Occipital lobe (tissue), 3 donors: ENCODE measurements at places on chromosomes 16 and 17.

- DNase-seq = no peak
Observed at GRCh38 chr17:54405826-54406225, 494.8 kb upstream of the TOM1L1 start.

DNA sequence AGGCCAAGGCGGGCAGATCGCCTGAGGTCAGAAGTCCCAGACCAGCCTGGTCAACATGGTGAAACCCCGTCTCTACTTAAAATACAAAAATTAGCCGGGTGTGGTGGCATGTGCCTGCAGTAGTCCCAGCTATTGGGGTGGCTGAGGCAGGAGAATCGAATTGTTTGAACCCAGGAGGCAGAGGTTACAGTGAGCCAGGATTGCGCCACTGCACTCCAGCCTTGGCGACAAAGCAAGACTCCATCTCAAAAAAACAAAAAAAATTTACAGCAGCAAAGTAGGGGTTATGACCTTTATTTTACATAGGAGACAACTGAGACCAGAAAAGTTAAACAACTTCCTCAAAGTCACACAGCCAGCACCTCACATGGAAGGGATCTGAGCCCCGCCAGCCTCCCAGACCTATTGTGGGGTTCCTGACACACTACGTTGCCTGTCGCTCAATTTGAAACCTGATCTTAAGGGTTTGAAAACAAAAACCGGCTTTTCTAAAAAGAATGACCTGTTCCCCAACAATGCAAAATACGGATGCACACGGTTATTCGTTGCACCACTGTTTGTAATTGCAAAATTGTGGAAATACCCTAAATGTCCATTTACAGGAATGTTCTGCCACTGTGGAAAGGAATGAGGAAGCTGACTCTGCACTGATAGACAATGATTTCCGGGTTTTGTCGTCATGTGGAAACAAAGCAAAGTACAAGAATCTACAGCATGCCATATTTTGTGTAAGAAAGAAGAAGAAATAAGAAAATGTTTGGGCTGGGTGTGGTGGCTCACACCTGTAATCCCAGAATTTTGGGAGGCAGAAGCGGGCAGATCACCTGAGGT lies 77.2 kb downstream of the CNGB1 start:
- DNase-seq = no peak

DNA sequence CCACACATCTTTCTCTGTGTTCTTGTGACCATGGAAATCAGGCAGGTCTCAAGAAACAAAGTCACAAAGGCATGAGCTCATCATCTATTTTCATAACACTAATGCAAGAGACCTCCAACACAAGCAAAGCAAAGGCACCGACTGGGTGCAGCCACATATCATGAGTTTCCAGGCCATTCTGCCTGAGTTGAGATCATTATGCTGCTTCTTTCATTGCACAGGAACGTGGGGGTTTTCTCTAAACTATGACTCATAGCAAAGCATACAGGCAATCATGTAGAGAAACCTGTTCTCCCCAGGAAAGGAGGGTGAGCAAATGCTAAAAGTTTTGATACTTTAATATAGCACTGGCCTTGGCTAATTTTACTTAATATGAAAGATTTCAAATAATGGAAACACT lies 60.7 kb downstream of the GRIN2A start:
- DNase-seq = no peak

- no peak for DNase-seq
Observed at GRCh38 chr17:66268247-66268927, 34.0 kb upstream of the PRKCA start.

DNA sequence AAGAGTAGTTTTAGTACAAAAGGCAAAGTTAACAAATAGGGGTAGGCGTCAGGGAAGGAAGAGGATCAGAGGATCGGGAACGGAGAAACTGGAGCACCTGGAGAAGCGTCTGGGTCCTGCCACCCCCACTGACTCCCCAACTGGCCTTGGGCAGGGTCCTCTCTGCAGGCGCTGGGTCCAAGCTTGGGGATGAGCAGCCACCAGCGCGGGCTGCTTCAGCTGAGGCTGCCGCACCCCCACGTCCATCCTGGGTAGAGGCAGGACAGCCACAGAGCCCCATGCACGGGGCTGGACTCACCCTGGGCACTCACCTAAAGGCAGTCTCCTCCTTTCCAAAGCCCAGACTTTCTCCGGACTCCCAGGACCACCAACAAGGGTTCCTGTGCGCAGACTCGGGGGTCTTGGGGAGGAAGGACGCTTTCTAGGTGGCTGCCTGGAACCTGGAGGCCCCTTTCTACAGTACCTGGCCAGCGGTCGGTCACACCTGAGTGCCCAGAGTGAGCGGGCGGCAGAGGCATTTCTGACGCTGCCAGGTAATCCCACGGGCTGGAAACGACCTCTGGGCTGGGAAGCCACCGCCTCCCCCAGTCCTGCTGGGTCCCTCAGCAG lies 1.1 kb downstream of the HS3ST6 start:
- no peak for DNase-seq

DNA sequence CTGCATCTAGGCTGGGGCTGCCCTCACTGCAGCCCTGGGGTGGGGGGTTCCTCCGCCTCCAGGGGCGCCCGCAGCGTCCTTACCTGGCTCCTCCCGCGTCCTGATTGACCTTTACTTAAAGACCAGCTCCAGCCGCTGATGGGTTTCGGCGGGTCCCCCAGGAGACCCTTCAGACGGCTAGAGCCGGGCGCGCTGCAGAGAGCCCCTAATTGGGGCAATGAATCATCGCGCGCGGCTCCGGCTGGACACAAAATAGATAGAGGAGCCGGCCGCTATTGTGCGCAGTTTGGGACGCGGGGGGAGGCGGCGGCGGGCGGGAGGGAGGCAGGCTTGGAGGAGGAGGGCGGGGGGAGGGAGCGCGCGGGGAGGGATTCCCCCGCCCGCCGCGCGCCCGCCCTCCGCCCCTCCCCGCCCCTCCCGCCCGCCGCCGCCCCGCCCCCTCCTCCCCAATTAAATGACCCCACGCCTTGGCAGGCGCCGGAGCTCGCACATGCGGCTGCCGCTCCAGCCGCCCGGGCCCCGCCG lies 56.5 kb upstream of the CIBAR2 start:
- DNase-seq = no peak

DNA sequence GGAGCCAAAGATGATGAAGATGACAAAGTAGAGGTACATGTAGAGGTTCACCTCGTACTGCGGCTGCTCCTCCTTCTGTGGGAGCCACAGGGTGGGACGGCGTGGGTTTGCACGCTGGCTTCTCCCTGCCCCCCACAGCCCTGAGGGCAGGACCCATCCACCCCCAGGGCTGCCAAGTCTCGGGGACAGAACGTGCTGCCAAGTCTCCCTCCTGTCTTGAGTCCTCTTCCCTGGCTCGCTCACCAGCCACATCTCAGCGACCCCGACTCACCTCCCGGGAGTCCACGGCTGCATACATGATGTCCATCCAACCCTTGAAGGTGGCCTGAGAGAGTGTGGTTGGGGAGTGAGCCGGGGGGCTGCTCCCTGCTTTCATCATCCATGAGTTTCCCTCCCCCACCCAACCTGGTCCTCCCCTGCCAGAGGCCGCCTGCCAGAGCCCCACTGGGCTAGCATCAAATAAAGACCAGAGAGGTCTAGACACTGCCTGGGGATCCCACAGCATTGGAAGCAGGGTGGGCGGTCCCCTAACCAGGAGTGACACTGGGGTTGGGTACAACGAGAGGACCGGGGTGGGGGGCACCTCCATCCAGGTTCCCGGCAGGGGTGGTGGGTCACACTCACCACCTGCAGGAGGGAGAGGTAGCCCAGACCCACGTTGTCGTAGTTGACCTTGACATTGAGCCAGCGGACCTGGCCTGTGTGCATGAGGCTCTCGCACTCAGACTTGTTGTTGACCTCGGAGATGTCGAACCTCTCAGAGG lies 12.8 kb upstream of the CD79B start:
- no peak for DNase-seq

- DNase-seq = no peak
Observed at GRCh38 chr17:64653325-64653984, 8.7 kb downstream of the SMURF2 start.

DNA sequence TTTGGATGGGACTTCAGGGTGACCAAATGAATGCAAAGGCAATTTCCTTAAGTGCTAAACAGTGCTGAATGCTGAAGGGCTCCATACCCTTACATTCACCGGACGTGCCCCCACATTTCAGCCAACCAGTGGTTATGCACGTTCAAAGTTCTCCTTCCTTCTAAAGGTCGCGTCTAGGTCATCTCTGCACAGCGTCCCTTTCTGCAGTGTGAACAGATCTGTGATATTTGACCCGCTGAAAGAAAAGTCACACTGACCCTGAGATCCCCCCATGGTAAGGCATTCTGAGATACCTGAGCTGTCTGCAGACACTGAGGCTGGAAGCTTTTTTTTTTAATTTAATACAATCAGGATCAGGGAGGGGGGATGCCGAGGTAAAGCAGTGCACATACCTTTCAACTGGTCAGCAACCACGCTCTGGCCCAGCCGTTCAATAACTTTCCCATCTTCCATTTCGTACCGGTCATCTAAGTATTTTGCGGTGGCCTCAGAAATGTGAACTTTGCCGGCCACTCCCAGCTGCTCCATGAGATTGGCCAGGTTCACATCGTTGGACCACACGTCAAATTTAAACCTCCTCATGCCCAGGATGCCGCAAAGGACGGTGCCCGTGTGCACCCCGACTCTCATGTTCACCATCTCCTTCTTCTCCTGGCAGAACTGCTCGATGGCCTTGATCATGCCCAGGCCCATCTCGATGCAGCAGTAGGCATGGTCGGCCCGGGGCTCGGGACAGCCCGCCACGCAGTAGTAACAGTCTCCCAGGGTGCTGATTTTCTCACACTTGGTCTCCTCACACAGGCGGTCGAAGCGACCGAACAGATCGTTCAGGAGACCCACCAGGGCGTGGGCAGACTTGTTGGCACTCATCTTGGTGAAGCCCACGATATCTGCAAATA lies 2.6 kb downstream of the ADCY9 start:
- DNase-seq = no peak

DNA sequence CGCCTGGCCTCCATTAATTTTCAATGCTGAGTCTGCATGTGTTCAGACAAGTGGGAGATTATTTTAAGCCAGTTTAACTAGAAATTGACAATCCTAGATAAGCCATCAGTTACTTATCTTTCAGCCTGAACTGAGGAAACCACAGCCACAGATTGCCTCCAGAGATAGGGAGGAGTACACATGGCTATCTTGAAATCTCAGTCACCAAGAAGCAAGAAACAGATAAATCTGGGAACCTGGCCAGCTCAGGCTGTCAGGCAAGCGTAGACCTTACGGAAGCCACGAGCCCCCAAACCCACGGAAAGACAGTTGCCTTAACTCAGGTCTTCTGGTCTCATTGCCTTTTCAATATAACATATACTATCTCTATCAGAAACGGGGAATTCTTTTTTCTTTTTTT lies 2.0 kb upstream of the GLG1 start:
- no peak for DNase-seq

DNA sequence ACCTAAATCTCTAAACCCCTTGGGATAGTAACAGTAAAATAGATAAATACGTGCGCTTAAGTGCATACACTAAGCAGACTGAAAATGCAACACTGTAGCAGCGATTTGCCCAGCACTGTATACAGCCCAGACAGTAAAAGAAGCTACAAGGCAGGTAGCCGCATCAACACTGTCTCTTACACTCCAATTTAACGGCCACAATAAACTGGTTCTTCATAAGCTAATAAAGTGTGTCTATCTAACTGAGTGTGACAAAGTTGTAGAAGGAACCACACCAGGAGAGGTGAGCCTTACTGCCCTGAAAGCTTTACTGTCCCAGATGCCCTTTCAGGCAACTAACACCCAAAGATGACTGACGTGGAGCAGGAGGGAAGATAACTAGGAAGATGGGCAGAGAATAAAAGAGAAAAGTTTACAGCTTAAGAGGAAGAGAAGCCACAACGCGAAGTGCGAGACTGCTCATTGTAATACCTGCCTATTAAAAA lies 847 bp downstream of the ZDHHC7 start:
- DNase-seq = no peak

DNA sequence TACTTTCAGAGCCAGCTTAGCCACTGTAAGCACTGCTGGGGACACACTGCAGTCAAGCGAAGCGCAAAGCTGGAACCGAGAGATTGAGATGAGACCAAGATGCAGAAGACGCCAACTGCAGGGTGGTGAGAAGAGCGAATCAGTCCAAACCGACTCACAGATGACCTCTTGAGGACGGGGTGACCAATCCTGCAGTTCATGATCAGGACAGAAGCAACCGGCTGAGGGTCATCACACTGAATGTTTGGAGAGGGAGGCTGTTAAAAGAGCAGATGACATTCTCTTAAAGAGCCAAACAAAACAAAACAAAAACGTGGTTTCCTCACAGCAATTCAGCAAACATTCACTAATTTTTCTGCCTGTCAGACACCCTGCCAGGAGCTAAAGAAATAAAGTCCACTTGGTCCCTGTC lies 8.5 kb downstream of the HASPIN start:
- no peak for DNase-seq

DNA sequence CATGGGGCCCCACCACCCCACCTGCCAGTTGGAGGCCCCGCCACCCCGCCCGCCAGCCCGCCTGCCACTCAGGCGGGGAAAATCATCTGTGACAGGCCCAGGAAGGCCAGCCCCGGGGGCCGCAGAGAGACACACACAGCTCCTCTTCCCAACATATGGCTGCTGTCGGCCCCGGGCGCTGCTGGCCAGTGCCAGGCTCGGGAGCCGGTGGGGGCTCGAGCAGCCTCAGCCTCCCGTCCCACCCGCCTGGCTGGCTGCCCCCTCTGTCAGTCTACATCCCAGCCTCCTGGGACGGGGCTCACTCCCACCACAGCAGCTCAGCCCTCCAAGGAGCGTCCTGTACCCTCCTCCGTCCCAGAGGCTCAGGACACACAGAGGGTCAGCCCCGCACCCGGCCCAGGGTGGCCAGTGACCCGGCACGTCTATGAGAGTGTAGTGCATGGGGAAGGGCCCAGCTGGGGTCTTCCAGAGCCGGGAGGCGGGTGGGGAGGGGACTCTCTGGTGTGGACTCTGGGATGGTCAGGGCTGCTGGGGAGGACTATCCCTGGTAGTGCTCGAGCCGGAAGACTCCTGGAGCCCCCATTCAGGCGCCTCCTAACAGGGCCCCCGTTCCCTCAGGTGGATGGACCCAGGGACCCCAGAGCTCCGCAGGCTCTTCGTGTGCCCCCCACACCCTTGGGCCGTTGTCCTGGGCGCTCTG lies 3.6 kb upstream of the PRR35 start:
- no peak for DNase-seq

GRCh38 chr17:78889531-78889930 lies 13.5 kb downstream of the CEP295NL start:
- DNase-seq = no peak

- DNase-seq = no peak
Observed at GRCh38 chr16:89448656-89449055, 41.7 kb downstream of the ANKRD11 start.

DNA sequence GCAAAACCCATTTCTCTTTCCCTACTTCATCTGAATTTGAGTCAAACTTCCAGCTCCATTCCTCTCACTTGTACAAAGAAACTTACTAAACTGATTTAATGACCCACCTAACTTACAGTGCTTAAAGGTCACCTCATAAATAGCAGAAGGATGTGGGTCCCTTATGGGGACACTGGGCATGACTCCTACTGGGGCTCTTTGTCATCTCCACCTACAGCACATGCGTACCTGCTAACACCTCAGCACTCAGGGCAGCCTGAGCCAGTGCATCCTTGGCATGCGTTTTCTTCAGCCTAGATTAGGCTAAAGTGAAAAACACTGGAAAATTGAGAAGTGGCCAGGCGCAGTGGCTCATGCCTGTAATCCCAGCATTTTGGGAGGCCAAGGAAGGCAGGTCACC lies 63.2 kb downstream of the HELZ start:
- no peak for DNase-seq
